NCI-H774 (cell line): ENCODE measurements at places on chromosomes 1 and 21.
A peak's percentile ranks its signal among the peaks of the same experiment; 100 is the strongest.

DNA sequence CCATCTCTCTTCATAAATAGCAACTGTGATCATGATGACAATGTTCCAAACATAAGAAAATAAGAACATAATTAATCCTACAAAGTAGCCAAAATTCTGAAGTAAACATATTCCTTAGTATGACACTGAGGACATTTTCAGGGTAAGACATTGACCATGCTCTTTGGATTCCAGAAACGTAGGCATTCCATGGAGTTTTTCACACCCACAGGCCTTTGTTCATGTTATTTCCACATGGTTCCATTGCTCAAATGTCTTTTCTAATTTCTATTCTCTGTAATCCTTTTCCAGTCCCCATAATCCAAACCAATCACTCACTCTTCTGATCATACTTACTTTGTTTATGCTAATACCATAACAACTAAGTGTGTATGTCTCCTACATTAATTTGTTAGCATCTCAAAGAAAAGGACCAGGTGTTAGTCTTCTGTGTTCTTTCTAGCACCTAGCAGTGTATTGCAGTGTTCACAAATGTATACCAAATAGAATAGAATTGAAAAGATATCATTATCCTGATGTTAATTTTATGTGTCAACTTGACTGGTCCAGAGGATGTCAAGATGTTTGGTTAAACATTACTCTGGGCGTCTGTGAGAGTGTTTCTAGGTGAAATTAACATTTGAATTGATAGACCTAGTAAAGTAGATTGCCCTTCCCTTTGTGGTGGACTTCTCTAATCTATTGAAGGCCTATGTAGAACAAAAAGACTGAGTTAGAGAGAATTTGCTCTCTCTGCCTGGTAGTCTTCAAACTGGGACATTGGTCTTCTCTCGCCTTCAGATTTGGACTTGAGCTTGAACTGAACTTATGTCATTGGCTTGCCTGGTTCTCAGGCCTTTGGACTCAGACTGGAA, 516.6 kb downstream of the PTPRC start:
- DNase-seq, result no peak

GRCh38 chr1:44646261-44647110, 27.8 kb downstream of the TMEM53 start:
- DNase-seq, result no peak

GRCh38 chr1:28644494-28644893, 1.6 kb upstream of the TAF12 start:
- DNase-seq, result no peak

- no peak for DNase-seq
Observed at GRCh38 chr1:14761291-14762153, 163.0 kb downstream of the KAZN start.

GRCh38 chr1:156124557-156125483, 10.3 kb downstream of the LMNA start:
- no peak for DNase-seq

DNA sequence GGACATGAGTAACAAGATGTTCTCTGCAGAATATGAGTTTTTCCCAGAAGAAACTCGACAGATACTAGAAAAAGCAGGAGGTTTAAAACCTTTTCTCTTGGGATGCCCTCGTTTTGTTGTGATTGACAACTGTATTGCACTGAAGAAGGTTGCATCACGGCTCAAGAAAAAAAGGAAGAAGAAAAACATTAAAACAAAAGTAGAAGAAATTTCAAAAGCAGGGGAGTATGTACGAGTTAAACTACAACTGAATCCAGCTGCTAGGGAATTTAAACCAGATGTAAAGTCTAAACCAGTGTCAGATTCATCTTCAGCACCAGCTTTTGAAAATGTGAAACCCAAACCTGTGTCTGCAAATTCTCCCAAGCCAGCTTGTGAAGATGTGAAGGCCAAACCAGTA, 92.5 kb downstream of the TTC3 start:
- DNase-seq, result no peak

- DNase-seq, result no peak
Observed at GRCh38 chr1:244214009-244214967, 163.2 kb downstream of the ZBTB18 start.

DNA sequence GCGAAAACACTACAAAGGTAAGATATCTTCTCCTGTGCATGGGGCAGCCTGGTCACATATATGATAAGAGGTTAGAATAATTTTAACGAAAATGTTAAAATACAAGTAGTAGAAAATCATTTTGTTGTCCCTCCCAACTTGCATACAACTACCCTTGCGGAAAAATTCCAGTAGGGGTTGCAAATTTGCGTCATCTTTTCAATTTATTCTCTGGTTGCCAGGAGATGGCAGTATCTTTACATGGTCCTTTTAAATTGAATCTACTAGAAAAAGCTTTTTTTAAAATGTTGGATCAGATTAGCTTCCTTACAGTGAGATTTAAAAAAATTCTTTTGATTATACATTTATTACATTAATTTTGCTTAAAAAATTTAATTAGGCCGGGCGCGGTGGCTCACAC, 10.9 kb downstream of the S100PBP start:
- DNase-seq, result no peak

DNA sequence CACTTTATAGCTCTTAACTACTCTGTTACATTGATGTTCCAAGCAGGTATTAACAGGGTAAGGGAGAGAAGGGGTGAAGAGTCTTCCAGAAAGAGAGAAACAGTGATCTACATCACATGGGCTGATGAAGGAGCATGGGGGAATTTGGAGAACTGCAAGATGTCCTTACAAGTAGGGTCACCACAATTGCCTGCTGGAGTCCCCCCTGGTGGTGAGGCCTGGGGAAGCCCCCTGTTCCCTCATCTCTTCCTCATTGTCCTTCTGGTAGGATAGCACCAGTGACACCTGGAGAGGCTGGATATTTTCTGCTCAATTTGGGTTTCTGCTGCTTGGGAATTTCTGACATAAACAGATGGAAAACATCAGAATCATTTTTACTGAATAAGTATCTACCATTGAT, 126.6 kb downstream of the RUNX1 start:
- DNase-seq, result no peak

DNA sequence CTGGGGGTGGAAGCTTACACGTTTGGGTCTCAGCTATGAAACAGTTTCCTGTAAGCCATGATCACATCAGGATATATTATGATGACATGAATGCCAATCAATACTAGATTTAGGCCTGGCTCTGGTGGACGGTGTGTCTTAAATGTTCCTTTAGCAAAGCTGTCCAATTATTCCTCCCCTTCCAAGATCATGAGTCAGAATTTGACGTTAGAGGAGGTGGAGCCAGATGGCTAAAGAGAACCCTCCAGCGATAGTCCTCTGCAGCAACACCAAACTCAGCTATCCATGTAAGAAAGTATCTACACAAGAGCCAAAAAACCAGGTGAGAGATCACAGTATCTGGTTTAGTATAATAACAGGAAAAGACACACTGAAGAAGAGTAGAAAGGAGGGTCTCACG, 47.8 kb downstream of the PACC1 start:
- no peak for DNase-seq

DNA sequence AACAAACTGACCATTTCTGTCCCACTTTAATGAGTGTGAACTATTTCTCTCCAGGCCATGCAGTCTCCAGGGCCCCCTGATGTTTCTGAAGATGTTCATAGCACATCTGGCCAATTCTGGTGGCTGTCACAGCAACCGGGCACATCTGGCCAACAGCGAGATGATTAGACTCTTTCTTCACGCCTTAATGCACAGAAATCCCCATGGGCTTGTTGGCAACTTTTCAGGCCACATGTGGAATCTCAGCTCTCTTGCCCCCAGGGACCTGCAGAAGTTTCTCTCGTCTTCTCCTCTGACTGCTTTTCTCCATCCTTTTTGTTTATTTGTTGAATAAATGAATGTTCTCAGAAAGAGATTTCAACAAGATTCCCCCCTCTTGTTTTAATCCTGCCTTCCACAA, 71.2 kb upstream of the HMGB4 start:
- DNase-seq, result no peak

- DNase-seq, result no peak
Observed at GRCh38 chr1:170225781-170226530, 80.2 kb downstream of the NTMT2 start.

GRCh38 chr1:243559575-243560162, 290.4 kb downstream of the AKT3 start:
- no peak for DNase-seq

DNA sequence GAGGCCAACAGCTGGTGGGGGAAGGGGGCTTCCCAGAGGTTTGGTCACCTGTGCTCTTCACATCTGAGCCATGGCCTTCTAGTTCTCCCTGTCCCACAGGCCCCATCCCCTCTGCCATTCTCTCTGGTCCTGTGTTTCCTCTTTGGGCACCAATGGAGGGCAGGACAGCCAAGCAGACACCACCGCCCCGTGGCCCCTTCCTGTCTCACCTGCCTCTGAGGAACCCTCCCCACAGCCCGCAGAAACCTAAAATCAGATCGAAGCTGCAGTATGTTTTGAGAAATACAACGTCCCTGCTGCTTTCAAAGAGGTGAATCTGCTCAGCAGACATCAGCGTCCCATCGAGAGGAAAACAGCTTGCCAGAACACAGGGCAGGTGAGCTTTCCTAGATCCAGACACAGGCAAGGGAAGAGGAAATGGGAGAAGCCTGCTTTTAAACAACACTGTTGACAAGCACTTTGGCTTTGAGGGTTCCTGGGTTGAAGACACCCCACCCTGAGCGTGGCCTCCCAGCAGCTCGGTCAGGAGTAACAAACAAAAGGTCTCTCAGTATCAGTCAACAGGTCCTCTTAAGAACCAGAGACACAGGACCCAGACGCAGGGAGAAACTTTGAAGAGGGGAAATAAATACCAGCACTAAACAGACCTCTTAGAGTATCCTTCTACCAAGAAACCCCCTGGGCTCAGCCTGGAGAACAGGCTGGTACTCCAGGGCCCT, 2.3 kb downstream of the PANK4 start:
- no peak for DNase-seq

DNA sequence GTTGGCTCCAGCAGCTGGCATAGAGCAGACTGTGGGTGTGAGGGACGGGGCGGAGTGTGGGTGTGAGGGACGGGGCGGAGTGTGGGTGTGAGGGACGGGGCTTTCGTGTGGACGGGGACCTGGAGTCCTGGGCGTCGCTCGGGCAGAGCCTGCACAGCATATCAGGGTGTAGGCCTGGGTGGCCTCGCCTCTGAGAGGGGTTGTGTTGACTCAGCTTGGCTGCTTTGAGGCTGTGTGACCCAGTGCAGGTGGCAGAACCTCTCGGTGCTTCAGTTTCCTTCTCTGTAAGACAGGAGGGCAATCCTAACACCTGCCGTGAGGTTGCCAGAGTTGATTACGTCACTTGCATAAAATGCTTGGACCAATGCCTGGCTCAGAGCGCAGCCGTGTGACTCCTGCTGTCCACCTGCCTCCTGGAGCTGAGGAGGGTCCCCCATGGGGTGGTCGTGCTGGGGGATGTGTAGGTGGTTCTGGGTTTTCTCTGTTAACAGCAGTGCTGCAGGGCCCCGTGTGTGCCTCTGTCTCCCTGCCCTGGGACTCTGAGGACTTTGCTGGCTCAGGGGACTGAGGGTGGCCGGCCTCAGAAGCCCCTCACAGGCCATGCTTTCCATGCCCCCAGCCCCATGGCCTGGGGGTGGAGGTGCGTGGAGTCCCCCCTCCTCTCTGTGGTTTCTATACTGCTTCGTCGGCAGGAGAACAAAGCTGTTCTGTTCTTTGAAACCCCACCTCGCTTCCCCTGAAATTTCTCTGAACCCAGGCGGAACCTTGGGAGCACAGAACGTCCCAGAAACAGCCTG, 15.4 kb downstream of the PDXK start:
- no peak for DNase-seq

DNA sequence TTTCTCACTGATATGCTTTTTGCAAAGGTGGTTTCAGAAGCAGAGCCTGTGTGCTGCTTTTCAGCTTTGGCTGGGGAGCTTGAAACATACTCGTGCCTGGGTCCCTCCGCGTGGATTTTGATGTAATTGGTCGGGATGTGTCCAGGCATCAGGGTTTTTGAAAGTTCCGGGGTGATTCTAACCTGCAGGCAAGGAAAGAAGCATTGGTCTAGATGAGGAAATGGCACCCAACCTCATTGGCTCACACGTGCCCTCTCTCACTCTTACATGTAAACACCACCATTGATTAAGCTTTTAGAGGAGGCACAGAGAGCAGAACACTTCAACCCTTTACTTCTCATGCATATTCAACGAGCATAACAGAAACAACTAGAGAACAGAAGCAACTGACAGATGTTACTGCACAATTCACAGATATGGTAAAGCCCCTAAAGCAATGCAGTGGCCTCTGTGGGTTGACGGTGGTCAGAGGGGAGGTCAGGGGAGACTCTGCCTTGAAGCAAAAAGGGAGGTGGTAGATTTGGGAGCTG, 112.1 kb downstream of the TLR5 start:
- DNase-seq, result no peak

DNA sequence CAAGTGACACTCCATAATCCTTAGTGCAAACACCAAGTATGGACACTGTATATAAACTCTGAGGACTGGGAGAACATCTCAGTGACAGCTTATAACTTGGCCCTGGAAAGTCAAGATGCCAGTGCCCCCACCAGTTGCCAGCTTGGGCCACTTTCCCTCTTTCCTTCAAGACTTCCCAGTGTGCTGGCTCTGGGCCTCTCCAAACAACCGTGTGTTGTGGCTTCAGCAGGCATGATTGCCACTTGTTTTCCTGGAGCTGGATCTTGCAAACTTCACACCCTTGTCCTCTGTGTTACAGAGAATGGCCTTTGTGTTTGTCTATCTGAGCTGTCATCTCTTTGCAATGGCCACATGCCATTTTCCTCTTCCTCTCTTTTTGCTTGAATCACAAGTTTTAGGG, 37.0 kb downstream of the CCDC185 start:
- no peak for DNase-seq

DNA sequence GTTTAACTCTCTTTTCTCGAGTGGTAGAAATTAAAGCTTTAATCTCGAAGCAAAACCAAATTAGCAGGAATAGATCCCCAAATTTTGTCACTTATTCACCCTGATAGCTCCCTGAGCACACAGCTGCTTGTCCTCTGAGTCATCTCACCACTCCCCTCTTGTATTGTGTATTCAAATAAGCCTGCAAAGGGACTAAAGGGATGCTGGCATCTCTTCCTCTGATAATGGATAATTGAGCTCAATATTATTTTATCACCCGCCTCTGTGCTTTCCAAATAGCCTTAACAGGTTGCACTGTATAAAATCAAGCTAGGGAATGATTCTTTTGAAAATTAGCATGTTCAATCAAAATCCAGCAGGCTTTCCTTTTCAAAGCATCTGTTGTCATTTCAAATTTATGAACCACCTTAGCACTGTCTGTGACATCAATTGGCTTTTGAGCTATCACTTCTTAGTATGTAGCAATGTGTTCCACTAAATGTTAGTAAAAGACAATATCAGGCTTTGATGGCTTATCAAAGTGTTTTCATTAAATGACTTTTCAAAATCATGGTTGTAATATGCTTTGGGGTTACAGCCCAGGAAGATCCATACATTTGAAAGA, 561.6 kb downstream of the PLA2G4A start:
- DNase-seq, result no peak

DNA sequence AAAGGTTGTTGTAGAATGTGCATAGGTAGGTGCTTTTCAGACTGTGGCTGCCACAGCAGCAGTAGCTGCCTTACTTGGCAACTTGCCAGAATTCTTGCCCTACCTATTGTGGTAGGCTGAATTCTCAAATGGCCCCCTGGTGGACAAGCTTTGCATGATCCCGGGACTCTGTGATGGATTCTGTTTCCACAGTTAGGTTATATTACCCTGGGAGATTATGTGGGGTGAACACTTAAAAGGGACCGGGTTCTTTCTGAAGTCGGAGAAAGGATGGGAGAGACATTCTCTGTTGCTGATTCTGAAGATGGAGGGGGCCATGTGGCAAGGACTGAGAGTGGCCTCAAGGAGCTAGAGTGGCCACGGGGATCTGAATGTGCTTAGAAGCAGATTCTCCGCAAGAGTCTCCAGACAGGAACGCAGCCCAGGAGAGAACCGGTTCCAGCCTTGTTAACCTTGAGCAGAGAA, 32.1 kb upstream of the KCNE1 start:
- peak; percentile 1 for DNase-seq
